A549 treated with Mapracorat at 1 μM for 4 hours (cell line): ENCODE measurements at places on chromosomes 13 and 19. TPM values are rescaled to one million over a fixed set of nuclear protein-coding genes. Genes with fewer than 3 reads are reported as not detected.

CYP4F2 gene
- total RNA-seq: 0.07 to 0.19 TPM (median 0.15 TPM) in 3 of 5 replicates, not detected in the others

IZUMO2 gene
- total RNA-seq: not detected in 5 replicates

TLE6 gene
- total RNA-seq: 4.1 to 6.6 TPM (median 5.0 TPM) in 5 replicates

AKT1S1 gene
- total RNA-seq: 67.2 to 121 TPM (median 103 TPM) in 5 replicates

ZNF30 gene
- total RNA-seq: 4.1 to 6.4 TPM (median 5.0 TPM) in 5 replicates
